ENCODE measurements at places on chromosomes 1 and 21.

GRCh38 chr1:55420929-55421716, 206.0 kb upstream of the USP24 start:
- DNase-seq: no peak

DNA sequence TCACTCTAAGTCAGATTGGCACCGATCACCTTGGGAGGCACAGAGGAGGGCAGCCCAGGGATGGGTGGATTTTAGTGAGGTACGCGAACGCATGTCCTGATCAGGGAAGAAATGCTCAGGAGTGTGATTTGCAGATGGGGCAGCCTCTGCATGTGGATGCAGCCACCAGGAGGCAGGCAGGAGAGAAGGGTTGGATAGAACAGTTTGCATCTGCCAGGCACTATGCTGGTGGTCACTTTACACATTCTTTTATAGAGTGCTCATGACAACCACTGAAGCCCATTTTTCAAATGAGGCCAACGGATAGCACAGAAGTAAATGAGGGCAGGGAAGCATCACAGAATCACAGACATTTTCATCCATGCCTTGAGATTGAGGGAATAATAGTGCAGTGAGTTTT, 5.7 kb downstream of the LAMB3 start:
- no peak for DNase-seq

GRCh38 chr1:244236721-244237120, 185.6 kb downstream of the ZBTB18 start:
- DNase-seq: no peak

- DNase-seq: no peak
Observed at GRCh38 chr1:162498496-162498810, 835 bp downstream of the UHMK1 start.

DNA sequence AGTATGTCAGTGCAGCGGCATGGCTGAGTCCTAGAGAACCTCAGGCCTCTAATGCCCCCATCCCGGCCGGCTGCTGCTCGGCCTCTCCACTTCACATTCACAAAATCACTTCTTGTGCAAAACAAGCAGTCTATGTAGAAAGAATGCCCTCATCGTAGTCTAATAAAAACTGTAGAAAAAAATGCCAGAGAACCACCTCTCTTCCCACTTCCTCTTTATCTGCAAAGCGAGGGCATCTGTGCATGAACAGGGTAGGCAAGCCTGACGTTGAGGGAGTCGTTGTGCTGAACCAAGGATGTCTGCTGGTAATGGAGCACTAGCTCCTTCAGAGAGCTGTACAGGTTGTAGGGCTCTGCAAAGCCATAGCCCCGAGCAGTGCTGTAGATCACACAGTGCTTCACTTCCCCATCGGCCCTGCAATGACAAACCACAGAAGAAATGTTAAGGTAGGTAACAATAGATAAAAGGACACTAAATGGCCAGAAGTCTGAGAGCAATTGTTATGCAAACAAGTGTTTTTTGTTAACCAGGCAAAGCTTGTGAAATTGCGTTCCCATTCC, 88.9 kb downstream of the PIK3R3 start:
- DNase-seq: no peak

DNA sequence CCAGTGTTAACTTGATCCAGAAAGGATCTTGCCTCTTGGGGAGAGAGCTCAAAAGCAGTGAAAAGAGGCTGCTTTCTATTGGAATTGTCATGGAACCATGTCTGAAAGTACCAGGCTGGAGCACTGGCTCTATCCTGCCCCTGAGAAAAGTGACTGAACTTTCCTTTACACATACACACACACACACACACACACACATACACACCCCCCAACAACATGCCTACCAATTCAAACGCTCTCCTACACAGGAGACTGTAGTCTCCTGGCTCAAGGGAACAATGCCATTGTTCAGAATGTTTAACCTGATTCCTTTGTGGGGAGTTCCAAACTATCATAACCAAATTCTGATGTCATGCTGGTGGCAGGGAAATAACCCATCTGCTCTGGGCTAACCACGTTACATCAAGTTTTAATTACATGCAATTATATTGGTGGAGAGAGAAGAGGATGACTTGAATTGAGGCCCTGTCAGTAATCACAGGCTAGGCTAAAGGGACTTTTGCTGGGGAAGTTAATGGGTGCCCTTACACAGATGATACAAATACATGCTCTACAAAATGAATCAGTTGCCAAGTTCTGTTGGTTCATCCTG, 52.3 kb upstream of the DUSP10 start:
- DNase-seq: no peak

GRCh38 chr21:19785941-19786340, 1212.3 kb upstream of the NCAM2 start:
- DNase-seq: no peak

DNA sequence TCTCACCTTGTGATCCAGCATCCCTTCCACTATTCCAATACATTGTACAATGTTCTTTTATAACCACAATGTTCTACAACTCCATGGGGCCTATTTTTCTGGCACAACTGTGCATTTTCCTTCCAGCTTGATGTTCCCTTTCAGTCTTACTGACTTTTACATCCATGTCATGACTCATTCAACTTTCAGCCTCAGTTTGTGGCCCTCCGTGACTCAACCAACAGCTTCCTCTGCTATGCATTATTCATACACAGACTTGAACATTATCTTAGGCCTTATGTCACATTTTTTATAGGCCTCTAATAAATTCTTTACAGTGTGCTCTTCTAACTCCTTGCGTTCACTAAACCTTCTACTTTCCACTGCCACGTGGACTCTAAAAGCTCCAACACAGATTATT, 119.4 kb upstream of the PRMT6 start:
- DNase-seq: no peak

- DNase-seq: no peak
Observed at GRCh38 chr1:51237351-51238033, 1.4 kb downstream of the RNF11 start.

DNA sequence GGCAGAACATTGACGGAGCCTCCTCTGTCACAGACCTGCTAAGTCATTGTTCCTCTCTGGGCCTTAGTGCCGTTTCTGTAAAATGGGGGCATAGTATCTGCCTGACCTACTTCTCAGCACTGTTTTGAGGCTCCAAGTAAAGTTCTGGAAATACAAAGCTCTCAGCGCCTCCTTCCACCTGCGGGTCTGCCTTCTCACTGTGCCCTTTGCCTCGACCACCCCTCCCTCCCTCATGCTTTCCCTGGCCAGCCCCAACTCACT, 15.4 kb upstream of the WASF2 start:
- DNase-seq: no peak

- DNase-seq: no peak
Observed at GRCh38 chr1:222931023-222931422, 116.2 kb downstream of the DISP1 start.

DNA sequence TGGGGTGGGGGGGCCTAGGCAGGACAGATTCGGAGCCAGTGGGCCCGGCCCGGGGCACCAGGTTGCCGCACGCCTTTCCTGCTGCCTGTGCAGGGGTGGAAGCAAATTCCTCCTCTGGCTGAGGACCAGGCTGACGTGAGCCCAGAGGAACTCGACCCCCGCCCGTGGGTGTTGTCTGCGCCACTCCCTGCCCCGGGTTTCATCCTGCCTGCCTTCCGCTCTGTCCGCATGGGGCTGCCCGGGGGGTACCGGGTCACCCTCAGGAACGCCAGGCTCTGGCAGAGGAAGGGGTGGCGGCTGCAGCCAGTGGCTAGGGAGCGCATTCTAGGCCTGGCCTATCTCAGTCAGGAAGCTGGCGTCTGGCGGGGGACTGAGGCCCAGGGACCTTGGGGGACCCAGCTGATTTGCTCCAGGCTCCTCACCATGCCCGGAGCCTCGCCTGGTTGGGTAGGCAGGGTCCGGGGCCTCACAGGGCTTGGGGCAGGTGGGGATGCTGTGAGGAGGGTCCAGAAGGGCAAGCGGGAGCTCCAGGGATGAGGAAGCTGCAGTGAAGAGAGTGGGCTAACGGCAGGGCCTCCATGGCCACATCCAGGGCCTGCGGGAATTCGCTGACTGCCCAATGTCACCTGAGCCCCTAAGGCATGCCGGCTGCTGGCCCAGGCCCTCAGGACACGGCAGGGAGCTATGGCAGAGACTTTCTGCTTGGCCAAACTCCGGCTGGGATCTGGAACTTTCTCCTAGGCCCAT, 2.4 kb upstream of the IBA57 start:
- DNase-seq: no peak

- no peak for DNase-seq
Observed at GRCh38 chr1:176768532-176768931, 305.6 kb downstream of the PAPPA2 start.

DNA sequence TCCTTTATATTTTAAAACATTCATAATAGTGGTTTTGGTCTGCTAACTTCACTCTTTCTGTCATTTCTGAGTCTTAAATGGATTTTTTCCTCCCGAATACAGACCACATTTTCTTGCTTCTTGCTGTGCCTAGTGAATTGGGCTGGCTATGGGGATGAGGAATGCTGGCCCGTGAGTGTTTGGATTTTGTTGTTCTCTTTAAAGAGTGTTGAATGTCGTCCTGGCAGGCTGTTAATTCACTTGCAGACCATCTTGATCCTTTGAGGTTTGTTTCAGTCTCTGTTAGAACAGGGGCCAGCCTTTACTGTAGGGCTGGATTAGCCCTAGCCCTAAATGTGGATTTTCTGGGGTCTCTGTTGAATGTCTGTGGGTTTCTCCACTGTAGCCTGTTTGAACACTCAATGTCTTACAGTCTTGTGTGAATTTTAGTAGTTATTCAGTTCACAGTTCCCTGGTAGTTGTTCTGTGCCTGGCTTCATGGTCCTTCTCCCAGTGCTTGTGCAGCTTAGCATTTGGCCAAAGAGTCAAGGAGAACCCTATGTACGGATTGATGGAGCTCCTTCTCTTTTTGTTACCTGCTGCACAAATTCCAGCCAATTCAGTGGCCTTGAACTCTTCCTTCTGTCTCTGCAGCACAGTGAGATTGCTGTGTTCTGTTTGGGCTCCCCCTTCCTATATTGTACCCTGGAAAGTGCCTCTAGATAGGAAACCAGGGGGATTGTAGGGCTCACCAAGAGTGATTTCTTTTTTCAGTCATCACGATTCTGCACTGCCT, 95.7 kb downstream of the DYRK1A start:
- DNase-seq: no peak

DNA sequence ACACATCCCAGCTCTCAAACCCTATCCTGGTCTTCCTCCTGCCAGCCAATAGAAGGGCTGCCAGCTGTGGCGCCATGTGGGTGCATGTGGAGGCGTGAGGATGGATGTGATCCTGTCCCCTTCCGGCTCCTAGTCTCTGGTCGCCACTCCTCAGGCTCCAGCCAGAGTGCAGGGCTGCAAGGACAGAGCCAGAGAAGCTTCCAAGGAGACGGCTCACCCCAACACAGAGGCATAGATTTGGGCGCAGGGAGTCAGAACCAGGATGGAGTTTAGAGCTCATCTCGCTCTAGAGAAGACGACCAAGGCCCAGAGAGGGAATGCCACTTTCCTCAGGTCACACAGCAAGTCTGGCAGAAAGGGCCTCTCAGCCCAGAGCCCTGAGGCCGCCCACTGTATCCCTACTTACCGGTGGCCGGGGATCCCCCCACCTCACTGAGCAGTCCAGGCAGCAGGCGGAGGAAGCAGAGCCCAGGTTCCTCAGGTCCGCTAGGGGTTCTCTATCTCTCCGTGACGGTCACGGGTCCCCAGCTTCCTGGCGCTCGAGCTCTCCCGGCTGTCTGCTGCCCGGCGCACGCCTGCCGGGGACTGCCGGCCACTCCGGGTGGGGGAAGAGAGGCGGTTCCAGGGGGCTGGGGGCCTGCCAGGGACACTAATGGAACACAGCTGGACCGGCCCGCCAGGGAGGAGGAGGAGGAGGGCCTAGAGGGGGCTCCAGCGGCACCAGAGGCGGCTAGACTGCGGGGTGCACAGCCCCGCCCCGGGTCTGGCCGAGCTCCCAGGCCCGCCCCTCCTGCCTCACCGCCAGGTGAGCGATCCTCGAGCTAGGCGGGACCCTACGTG, at the start of gene COL16A1:
COL16A1 (minus strand) TSS at position 587 of the 840 bp plus-strand sequence. CDS start 1,824 bp downstream, outside the sequence.
- DNase-seq: no peak

DNA sequence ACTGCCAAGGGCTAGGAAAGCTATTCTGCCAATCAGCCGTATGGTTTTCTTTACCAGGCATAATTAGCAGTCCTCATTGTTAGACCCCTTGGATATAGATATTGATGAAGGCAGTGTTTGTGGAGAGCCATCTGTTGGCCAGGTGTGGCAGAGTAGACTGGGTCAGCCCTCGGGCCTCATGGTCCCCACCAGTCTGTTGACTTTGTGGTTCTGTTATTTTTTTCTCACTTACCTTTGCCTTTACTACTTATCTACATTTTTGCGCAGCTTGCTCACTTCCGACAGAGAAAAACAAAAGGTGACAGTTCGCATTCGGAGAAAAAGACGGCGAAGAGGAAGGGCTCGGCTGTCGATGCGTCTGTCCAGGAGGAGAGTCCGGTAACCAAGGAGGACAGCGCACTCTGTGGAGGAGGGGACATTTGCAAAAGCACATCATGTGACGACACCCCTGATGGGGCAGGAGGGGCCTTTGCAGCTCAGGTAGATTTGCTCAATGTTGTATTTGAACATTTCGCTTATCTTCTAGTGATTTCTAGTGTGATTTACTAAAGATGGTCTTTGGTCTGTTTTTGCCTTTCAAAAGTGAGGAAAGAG, 2.3 kb downstream of the PCNT start:
- no peak for DNase-seq

DNA sequence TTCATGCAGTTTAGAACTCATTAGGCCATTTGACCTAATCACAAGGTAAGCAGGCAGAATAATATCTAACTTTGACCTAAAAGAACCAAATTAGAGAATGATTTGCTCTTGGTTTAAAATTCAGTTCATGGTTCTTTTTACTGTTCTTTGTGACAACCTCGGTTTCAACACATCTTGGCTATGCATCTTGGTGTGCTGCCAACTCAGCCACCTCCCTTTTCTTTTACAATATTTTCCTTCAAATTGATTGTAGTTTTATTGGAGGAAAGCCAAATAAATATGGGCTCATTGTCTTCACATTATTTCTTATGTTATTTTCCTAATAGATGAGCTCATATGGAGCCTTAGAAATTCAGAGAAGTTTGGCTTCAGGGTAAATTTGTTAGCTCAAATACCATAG, 338.3 kb downstream of the SIPA1L2 start:
- DNase-seq: no peak

- no peak for DNase-seq
Observed at GRCh38 chr1:179366093-179366800, 476 bp downstream of the AXDND1 start.

DNA sequence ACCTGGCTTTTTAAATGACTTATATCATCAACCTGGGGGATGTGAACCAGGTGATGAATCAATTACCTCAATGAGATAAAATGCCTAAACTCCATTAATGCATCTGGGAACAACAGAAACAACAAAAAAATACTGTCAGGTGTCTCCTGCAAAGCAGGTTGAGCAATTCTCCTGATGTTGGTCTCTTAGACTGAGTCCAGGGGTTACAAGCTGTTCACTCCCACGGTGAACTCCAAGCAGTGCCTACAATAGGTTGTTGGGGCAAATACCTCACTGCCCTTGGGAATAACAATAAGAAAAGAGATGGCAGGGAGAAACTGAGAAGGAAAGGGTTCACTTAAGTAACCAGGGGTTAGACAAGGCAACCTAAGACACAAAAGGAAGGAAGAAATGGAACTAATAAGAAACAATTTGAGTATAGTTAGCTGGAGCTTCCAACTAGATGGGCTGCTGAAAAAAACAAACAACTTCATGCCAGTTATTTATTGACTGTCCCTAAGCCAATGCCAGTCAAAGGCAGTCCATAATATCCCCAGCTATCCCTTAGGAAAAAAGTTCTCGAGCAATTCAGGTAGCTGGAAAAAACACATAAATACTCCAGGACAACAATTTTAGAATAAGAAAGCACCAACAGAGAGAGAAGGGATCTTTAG, 97.6 kb upstream of the MAGI3 start:
- no peak for DNase-seq

- DNase-seq: no peak
Observed at GRCh38 chr1:94143173-94143808, 22.3 kb upstream of the ABCA4 start.

- no peak for DNase-seq
Observed at GRCh38 chr1:97680470-97680869, 240.4 kb downstream of the DPYD start.
